ENCODE measurements at places on chromosomes 5 and 9.
A peak's percentile ranks its signal among the peaks of the same experiment; 100 is the strongest.

- DNase-seq, result no peak
These were observed 200.6 kb downstream of the ARL15 start for GRCh38 chr5:54109626-54110330.

DNA sequence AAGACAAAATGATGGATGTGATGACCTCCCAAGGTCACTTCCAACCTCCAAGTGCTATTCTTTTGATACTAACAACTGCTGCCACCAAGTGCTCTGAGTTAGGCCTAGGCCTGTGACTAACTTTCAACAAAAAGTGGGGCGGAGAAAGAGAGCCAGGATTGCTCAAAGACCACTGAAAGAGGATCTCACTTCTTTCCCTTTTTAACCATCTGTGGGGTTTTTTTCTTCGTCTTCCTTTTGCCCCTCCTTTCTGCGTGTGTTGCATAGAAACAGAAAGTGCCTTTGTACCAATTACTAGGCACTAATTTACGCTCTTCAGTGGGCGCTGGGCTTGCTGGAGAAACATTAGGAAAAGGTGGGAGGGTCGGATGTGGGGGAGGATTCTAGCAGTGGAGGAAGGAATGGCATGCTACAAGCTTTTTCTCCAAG, 8.0 kb downstream of the KLF9 start:
- no peak for DNase-seq

DNA sequence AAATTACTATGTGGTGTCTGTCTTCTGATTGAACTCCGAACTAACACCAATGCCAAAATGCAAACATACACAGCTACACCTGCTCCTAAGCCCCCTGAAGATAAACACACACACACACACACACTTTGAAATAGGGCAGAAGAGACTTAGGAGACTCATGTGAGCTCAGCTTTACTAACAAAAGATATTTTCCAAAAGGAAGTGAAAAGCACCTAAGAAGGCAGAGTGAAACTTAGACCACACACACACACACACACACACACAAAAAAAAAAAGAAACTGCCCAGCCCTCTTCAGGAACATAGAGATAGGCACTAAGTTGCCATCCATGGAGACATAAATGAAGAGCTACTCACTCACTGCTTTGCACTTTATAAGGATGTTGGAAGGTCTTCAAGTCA, 45.2 kb upstream of the APC start:
- DNase-seq, result no peak

- no peak for DNase-seq
These were observed 3.1 kb downstream of the DCP2 start for GRCh38 chr5:112979723-112980122.

GRCh38 chr5:132473019-132473531, 17.5 kb downstream of the IRF1 start:
- no peak for DNase-seq

DNA sequence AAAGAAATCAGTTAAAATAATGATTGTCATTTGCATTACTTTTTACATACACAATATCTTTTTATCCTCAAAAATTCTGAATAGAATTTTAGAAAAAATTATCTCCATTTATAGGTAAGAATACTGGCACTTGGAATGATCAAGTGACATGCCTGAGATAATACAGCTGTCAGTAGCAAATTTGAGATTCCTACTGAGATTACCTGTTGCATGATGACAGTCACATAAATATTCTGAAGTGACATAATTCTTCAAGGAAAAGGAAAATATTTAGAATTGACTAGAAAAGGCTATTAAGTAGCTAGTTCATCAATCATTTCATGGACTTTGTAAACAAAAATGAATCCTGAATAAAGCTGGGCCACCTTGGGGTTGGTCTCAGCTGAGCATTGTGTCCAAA, 15.2 kb upstream of the ENC1 start:
- DNase-seq, result no peak

GRCh38 chr5:1727571-1727970, 72.1 kb downstream of the MRPL36 start:
- DNase-seq, result peak; percentile 45

GRCh38 chr5:84231433-84231832, 153.2 kb downstream of the EDIL3 start:
- DNase-seq, result no peak

GRCh38 chr9:34375901-34376595, 650 bp downstream of the MYORG start:
- peak; percentile 75 for DNase-seq

- no peak for DNase-seq
These were observed 24.1 kb upstream of the PTGS1 start for GRCh38 chr9:122346478-122347347.

DNA sequence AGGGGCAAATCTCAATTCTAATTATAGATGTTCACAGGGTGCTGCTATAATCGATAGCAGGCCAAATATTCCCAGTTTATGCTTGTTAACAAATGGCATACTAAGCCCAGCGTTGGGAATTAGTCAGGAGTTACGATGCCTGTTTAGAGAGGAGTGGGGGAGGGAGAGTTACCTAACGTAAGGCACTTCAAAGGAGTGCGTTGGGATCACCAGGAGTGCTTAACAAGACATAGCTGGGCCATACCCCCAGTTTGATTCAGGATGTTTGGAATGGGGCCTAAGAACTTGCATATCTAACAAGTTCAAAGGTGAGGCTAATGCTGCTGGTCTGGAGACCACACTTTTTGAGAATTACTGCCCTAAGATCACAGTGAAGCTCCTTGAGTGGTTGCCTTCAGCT, 14.5 kb upstream of the SRP19 start:
- DNase-seq, result no peak

DNA sequence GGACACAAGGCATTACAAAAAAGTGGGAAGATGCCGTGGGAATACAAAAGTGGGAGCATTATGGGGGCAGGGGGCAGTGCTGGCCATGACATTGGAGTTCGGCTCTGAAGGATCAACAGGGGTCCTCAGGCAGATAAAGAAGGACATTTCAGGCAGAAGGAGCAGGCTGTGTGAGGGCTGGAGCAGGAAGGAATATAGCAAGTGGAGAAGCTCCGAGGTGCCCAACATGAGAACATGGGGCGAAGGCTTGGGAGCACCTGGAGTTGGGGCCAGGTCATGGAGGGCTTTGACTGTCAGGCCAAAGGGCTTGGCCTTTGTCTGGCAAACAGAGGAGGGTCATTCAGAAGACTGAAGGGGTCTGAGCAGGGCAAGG, 2.5 kb downstream of the B4GALT7 start:
- peak; percentile 24 for DNase-seq

GRCh38 chr9:117156771-117157535, 257.9 kb downstream of the ASTN2 start:
- DNase-seq, result no peak

DNA sequence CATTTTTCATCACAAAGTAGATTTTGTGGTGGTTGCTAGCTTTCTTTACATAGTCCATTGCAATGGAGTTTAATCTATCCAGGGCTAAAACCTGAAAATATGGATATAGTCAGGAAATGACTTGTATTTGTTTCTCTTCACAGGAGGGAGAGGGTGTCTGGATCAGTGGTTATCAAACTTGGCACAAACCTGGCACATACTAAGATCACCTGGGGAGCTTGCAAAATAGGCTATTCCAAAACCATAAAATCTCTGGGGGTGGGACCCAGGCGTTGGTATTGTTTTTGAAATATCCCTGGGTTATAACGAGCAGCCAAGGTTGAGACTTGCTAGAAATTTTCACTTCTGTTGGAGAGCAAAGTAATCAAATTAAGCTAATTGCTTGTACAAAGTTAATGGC, 179.9 kb downstream of the PCSK1 start:
- no peak for DNase-seq

- DNase-seq, result peak; percentile 72
These were observed 629 bp downstream of the CCNH start for GRCh38 chr5:87411973-87412629.

- DNase-seq, result no peak
These were observed 154.3 kb upstream of the RAI14 start for GRCh38 chr5:34501840-34502239.

DNA sequence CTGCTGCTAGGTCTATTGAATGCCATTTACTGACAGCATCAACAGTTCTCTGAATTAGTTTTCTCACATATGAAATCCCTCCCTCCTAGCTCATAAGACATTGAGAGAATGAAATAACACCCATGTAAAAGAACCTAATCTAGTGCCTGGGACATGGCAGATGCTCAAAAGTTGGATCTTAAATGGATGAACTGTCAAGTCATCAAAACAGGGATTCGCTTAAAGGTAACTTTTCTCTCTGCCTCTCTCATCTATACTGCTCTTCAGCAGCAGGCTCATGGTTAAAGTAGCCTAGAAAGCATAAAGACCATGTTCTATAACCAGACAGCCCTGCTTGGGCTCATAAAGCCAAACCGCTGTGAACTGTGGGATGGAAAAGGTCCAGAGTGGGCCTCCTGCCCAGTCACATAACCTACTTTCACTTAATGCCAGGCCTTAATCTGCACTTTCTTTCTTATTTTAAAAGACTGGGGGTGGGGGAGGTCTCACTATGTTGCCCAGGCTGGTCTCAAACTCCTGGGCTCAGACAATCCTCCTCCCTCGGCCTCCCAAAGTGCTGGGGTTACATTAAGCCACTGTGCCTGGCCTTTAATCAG, 3.7 kb downstream of the TMEM245 start:
- no peak for DNase-seq

DNA sequence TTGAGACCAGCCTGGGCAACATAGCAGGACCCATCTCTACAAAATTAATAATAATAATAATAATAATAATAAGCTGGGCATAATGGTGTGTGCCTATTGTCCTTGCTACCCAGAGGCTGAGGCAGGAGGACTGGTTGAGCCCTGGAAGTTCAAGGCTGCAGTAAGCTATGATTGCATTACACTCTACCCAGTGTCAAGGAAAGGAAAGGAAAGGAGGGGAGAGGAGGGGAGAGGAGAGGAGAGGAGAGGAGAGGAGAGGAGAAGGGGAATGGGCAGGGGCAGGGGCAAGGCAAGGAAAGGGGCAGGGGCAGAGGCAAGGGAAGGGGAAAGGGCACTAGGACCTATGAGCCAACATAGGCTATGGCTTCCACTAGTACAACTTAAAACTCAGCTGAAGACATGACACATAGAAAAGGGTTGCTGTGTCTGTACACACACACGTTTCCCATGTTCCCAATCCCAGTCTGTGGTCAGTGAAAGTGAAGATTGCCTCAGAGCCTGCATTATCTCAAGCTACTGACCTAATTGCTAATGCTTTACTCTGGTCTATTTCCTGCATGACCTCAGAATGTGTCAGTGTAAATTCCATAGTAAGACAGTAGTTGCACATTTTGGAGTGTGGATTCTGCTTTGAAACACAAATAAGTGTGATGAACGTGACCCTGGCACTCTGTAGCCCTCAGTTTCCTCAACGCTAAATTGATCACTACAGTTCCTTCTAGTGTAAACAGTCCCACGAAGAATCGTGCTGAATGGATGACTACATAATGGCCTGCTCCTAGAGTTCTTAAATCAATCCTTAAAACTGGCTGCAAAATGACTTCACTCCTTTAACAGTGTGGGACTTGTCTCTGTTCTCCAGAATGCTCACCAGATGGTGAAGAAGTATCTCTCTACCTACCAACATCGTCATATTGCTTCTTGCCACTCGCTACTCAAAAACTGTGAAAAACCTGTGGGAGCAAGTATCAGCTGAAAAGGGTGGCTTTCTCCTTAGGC, 497.0 kb downstream of the RAB3C start:
- DNase-seq, result no peak

DNA sequence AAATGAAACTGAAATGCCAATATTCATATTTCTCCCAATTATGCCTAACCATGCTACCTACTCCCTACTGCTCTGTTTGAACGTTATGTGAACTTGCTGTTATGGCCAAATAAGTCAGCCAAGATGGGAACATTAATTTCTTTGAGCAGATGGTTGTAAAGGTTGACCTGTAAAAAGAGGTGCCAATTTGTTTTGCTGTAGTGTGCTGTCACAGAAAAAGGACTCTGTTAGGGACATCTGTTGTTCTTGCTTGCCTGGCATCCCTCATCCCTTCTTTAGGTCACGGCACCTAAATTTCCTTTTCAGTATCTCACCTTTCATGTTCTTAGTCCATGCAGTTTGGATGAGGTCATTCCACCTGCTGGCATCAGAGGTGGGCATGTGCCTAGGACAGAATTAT, 35.4 kb downstream of the GDNF start:
- DNase-seq, result no peak

GRCh38 chr9:6460189-6460768, 47.3 kb downstream of the UHRF2 start:
- no peak for DNase-seq

- DNase-seq, result no peak
These were observed 2.5 kb downstream of the PRDM6 start for GRCh38 chr5:123091298-123092222.

- DNase-seq, result no peak
These were observed 190.4 kb upstream of the ATP10B start for GRCh38 chr5:161042443-161042842.

GRCh38 chr5:14663734-14664269, 716 bp upstream of the OTULIN start:
- no peak for DNase-seq

GRCh38 chr9:68919661-68920060, 94.3 kb downstream of the PRKACG start:
- no peak for DNase-seq

DNA sequence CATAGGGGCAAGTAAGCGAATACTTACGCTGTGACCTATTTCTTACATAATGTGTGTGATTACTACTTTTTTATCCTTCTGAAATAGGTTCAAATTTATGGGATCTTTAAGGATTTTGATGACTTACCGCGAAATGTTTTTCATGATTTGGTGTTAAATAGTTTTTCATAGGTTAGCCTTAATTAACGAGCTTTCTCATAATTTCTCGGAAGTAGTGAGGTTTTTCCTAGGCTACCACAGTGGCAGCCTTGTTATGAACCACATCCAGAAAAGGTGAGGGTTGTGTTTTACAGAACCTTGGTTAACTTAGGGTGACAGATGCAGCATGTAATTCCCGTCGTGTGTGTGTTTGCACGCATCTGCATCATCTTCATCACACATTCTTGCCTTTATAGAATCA, 1.3 kb downstream of the SH3GL2 start:
- no peak for DNase-seq

GRCh38 chr9:105881654-105882349, 187.5 kb downstream of the TMEM38B start:
- no peak for DNase-seq

DNA sequence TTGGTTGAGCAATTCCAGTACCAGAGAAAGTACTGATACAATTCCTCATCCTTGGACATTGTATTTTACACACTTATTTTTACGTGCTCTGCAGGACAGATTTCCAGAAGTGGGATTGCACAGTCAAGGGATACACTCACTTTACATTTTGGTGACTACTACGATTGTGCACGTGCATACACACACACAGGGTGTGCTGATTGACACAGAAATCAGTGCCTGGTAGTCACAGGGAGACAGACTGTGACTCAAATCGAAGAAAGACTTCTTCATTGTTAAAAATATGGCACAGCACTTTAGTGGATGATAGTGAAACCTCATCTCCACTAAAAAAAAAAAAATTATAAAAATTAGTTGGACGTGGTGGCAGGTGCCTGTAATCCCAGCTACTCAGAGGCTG, 1.5 kb downstream of the GARIN3 start:
- DNase-seq, result no peak

- no peak for DNase-seq
These were observed 16.5 kb upstream of the SRFBP1 start for GRCh38 chr5:121945261-121945660.

Measured in coronary artery (tissue), 2 donors.